Fibroblast of lung (primary cell): ENCODE measurements at places on chromosomes 11 and 22.

GRCh38 chr11:46307785-46308341, 30.4 kb downstream of the CREB3L1 start:
- no peak for DNase-seq

GRCh38 chr11:111635706-111636045, 33.4 kb downstream of the SIK2 start:
- DNase-seq, result peak; percentile 87

DNA sequence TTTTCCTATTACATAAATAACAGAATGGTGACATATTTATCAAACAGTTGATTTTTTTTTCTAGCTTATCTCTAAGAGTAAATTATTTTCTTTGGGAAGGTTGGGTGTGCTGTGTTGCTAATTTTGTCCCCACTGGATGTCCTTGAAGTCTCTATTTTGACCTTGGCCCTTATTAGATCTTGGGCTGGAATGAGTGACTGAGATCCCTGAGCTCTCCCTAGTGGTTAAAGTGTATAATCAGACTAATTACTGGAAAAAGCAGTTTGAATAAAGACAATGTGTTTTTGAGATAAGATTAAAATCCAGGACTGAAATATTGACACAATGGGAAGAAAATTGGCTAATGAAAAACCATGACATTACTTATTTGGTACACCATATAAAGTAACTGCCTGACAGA, 56.1 kb downstream of the AASDHPPT start:
- DNase-seq, result peak; percentile 26

- no peak for DNase-seq
These were observed 192.0 kb downstream of the BUD13 start for GRCh38 chr11:116580799-116581198.

DNA sequence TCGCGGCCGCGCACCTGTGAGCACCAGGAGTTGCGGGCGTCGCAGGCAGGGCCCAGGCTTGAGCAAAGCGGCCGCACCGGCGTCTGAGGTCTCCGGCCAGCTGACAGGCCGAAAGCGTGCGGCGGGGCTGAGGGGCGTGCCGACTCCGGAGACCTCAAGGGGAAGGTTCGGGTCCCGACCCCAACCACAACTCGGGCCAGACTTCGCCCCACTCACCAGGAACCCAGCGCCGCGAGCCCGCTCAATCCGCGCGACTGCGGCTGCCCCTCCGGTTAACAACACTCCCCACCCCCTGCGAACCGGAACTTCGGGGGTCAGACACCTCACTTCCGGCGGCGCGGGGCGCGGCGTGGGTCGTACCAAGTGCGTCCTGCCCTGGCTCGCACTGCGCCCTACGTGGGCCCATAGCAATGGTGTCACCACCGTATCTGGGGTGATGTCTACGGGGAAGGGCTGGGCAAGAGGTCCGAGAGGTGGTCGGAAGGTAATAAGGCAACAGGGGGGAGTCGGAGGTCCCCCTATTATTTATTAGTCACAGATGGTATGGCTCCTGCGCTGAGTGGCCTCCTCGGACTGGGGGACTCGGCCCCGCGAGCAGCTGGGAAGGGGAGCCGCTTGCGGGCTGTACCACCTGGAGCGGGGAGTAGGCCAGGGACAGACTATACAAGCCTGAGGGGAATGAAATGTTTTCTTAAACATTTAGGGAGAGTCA, at the start of gene SYVN1:
TSS of gene SYVN1 (minus strand) at position 280 of the 712 bp plus-strand sequence. CDS start 918 bp downstream, outside the sequence.
- peak; percentile 87 for DNase-seq

DNA sequence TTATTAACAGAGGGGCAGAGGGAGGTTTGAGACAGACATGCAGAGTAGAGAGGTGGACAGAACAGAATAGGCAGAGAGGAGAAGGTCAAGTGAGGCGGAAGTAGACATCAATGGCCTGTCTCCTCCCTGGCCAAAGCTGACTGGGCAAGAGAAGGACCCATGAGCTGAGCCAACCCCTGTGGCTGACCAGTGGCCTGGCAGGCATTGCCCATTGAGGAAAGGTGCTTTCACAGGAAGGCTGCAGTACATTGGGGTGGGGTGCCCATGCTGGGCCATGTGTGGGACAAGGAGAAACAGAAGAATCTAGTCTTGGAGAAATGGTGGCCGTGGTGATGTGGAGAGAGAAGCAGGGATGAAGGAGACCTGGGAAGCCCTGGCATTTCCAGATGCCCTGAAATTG, 76.0 kb downstream of the MYEOV start:
- no peak for DNase-seq

- no peak for DNase-seq
These were observed 560.4 kb downstream of the TBC1D22A start for GRCh38 chr22:47322854-47323253.

DNA sequence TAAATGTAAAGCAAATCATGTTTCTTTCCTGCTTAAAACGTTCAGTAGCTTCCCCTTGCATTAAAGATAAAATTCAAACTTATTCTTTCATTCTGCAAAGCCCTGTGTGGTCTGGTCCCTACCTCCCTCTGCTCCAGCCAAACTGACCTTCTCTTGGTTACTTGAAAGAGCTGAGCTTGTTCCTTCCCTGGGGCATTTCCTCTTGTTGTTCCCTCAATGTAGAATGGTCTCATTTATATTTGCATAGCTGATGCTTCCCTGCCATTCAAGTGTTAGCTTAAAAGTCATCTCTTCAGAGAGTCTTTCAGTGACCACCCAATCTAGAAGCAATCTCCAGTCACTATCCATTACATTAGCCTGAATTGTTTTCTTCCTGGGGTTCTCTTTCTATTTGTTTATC, 1618.5 kb upstream of the TENM4 start:
- no peak for DNase-seq

GRCh38 chr22:32758866-32759385, 42.6 kb upstream of the TIMP3 start:
- no peak for DNase-seq

DNA sequence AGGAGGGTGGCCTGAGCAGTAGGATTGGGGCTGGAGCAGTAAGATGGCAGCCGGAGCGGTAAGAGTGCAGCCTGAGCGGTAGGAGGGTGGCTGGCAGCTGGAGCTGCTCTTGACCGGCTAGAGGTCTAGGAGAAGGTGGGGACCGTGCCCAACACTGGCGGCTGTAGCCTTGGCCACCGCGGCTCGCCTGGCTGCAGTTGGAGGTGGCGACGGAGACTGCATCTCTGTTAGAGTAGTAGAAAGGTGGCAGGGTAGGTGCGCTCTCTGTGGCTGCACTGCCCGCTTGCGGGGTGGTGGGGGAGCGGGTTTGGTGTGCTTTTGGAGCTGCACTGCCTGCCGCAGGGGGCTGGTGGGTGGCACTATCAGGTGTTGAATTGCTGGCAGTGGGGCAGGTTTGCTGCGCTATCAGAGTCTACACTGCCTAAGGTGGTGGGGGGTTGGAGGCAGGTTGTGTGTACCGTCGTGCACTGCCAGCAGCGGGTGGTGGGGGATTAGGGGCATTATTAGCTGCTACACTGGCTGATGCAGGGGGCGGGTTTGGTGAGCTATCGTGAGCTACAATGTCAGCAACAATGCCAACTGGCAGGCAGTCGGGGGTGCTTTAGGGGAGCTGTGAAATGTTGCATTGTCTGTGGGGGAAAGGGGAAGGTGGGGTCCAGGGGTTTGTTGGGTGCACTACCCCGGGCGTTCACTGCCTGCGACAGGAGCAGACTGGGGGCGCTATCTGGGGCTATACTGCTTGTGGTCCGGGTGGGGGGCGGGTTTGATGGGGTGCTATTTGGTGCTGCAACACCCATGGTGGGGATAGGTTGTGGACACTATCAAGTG, 4461.3 kb upstream of the OR11H1 start:
- no peak for DNase-seq

- DNase-seq, result no peak
These were observed 812.1 kb downstream of the TBC1D22A start for GRCh38 chr22:47574556-47574955.

DNA sequence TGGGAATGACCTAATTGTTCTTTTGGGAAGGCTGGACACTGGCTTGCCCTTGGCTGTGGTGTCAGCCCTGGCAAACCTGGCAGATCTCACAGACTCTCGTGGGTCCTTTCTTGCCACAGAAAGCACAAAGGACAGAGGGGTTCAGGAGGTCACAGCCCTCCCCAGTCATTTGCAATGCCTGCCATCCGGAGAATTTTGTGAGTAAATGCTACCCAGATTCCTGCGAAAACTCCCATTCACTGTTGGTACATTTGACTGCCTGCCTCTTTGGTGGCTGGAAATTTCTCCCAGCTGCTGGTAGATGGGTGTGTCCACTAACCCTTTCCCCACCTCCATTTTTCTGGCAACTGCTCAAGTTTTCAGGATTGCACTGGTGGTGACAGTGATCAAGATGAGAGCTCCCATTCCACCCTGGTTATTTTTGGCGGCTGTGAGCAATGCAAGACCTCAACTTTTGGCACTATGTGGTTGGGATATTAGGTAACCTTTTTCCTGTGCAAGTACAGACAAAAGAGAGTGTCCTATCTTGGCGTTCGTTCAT, 155.7 kb downstream of the NAV2 start:
- DNase-seq, result peak; percentile 91

GRCh38 chr11:20559523-20560300, 39.7 kb upstream of the SLC6A5 start:
- DNase-seq, result no peak

DNA sequence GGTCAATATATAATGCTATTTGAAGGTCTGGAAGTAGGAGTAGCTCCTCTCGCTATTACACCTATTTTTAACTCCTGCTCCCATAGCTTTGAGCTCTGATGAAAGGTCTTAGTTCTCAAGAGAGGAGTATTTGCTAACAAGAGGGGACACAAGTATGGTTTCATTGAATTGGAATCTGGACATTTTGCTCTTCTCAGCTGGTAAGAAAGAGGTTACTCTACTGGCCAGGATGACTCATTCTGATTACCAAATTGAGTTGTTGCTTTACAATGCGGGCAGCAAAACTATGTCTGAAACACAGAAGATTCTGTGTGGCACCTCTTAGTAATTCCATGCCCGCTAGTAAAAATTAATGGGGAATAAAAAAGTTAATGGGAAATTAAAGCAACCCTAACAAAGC, 63.6 kb upstream of the EP300 start:
- peak; percentile 94 for DNase-seq

DNA sequence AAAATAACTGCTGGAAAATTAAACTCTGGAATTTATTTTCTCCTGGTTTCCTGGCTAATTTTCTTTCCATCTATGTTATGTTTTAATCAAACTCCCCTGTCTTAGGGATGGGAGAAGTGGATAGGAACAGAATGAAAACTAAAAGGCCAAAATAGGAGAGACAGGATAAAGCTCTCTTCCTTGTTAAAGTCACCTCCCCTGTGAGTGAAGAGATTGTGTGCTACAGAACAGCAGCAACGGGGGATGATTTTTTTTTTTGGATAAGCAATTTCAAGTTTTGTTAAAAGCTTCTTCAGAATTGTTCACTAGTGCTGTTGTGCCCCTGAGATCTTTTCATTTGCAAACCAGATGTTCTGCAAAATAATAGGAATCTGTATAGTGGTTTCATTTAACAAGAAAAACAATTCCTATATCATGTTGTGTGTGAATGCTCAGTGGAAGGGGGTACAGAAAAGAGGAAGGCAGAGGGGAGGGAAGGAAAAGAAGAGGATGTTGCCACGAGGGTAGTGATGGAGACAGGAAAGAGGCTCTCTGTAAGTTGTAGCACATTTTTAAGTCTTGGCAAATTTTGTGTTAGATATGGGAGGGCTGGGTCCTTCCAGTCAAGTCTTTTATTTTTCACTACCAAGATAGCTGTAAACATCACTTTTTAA, 301.2 kb downstream of the CADM1 start:
- DNase-seq, result no peak

GRCh38 chr11:65357856-65358356, 3.4 kb downstream of the TIGD3 start:
- DNase-seq, result no peak

DNA sequence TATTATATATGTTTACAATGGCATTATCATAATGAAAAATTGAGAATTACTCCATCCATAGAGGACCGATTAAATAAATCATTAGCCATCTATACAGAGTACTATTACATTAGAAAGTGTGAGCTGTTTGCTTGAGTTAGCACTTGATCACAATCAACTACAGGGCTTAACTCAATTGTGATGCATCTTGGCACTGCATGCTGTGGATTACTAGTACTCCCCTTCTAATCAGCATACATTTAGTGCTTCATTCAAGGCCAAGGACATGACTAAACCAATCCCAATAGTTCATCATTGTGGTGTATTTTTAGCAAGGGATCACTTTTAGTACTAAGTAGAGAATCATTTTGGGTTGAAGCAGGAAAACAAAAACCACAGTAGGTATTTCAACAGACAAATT, 23.5 kb upstream of the ARHGAP42 start:
- no peak for DNase-seq

- no peak for DNase-seq
These were observed 24.2 kb downstream of the ASPHD2 start for GRCh38 chr22:26453216-26453615.

DNA sequence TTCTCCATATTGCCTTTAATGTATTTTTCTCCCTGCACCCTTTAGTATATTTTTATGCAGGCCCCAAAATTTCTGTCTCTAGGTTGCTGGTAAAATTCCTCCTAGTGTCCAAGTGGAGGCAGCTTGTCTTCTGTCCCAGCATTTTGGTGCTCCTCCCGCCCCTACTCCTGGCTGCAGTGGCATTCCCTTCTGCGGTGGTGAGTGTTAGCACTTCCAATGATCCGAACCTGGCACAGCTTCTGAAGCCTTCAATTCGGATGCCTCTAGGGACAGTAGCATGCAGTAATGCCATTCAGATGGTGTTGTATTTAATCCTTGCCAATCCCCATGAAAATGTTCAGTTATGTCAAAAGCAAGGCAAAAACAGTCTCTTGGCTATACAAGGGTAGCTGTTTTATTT, 5.9 kb downstream of the YWHAH start:
- DNase-seq, result no peak

DNA sequence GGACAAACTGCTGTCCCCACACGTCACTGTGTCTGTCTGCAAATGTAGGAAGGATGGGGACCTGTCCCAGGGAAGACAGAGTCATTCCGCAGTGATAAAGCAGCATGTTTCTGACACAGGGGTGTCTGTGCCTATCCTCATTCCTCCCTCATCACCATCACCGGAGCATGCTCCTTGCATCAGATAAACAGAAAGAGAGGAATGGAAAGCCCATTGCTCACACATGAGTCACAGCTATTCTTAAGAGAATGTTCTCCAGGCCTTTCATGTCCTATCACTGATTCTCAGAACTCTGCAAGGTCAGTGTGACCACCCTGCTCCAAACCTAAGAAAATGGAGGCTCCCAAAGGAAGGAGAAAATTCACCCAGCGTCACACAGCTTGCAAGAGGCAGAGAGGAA, 38.9 kb downstream of the ZNF195 start:
- peak; percentile 94 for DNase-seq

DNA sequence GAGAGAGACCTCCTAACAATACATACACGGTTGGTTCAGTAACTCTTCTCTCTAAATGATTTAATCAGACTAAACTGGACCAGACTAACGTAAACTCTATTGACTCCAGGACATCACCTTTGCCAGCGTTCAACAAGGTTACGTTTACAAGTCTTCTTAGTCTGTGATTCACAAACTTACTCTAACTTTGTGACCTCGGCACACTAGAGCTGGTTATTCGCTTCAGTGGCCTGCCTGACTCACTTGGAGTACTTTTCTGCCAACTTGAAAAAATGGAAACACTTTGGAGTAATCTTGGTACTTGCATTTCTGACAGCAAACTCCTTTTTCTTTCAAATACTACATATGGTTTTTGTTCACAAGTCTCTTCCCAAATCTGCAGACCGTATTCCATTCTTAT, 26.2 kb downstream of the MTMR2 start:
- peak; percentile 67 for DNase-seq
